Non-pigmented ciliary epithelial cell (primary cell): ENCODE measurements at places on chromosomes 3 and 15.

DNA sequence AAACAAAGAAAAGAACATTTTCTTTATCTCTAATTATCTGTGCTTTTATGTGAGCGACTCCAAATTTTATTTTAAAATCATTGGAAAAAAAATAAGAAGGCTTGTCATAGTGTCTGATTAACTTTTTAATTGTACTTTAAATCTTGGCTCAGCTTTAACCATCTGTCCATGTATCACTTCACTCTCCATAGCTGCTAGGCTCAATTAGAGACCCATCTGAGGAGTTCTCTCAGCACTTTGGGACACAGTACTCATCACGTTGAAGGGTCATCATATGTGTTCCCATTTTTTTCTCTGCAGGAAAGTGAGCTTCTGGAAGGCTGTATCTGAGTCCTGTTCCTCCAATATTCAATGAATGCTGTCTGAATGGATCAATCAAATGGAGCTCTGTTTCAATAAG lies 908.5 kb upstream of the ROBO1 start:
- no peak for DNase-seq

- DNase-seq = no peak
Observed at GRCh38 chr15:71400294-71400693, 285.0 kb downstream of the THSD4 start.

GRCh38 chr3:10778492-10779292 lies 37.3 kb upstream of the SLC6A11 start:
- no peak for DNase-seq

DNA sequence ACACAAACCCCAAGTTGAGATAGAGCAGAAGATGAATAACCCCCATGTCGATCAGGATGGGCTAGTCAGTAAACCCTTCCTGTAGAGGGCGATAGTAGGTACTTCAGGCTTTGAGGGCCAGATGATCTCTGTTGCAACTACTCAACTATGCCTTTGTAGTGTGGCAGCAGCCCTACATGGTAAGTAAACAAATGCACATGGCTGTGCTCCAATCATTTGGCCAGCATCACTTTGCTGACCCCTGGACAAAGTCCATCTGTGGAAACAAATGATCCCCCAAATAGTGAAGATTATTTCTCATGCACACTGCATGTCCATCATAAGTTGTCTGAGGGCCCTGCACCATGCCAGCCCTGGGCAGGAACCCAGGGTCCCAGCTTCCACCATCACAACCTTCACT lies 402.2 kb upstream of the PROK2 start:
- no peak for DNase-seq

DNA sequence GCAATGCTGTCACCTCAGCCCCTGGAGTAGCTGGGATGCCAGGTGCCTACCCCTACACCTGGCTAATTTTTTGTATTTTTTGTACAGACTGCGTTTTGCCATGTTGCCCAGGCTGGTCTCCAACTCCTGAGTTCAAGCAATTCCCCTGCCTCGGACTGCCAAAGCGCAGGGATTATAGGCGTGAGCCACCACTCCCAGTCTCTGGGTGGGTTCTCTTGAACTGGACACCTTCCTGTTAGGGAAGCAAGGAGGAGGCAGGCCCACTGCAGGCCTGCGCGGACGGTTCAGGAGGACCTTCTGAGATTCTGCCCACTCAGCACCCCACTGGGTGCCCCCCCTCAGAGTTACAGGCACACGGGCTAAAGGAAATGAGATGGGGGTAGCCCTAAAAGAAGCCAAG lies 73.8 kb upstream of the HERC1 start:
- no peak for DNase-seq

DNA sequence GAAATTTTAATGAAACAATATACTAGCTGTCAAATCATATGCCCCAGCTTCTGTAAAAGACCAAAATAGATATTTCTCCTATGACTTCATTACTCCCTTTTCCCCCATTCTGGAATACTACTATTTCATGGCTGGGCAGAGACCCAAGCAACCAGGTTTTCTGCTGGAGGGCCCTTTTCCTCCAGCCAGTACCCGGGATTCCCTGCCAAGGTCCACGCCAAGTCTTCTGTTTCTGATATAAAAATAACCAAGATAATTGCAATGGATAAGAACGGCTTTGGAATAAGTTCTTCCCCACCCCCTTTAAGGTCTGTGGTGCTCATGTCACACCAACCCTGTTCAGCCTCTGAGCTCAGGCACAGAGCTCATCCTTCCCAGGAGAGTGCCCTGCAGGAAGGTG lies 17.2 kb upstream of the NMNAT3 start:
- DNase-seq = no peak

- no peak for DNase-seq
Observed at GRCh38 chr3:9779721-9780457, 10.1 kb upstream of the CAMK1 start.

GRCh38 chr3:9638939-9639338 lies 10.4 kb upstream of the MTMR14 start:
- DNase-seq = no peak

DNA sequence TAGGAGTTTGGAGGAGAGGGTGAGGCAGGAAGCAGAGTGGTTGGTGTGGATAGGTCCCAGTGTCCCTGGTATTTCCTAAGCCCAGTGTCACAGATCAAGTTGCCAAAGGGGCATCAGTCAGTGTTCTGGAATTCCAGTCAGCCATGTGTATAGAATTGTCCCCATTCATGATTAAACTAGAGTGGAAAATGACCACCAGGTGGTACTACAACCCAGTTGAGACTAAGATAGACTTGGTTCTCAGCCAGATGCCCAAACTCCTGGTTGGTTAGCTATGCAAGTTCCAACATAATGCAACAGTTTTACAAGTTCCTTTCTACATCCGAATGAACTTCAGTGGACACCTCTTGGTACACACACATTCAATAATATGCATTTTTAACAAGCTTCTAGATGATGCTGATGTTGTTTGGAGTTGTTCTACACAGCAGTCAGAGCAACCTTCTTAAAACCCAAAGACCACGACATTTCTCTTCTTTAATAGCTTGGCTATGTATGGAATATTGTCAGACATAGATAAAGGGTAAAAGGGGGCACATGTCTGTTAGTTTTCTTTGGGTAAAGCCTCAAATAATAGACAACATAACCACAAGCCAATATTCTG lies 8.4 kb upstream of the ATR start:
- no peak for DNase-seq

- DNase-seq = no peak
Observed at GRCh38 chr15:98865397-98866339, 141.9 kb downstream of the PGPEP1L start.

- no peak for DNase-seq
Observed at GRCh38 chr15:43538091-43538490, 20.7 kb downstream of the MAP1A start.
